ENCODE measurements at places on chromosomes 4 and X. TPM values are rescaled to one million over a fixed set of nuclear protein-coding genes. Genes with fewer than 3 reads are reported as not detected.

SGMS2 gene
- total RNA-seq = not detected

CLDN22 gene
- total RNA-seq = not detected

RPL9 gene
- 2,977 TPM for total RNA-seq

FIP1L1 gene
- 56.9 TPM for total RNA-seq

CTAG1B gene
- total RNA-seq = not detected

TLR6 gene
- total RNA-seq = 0.31 TPM

GPRIN3 gene
- 32.1 TPM for total RNA-seq

IBSP gene
- not detected for total RNA-seq

LPAR4 gene
- total RNA-seq = not detected

H2AZ1 gene
- 99.6 TPM for total RNA-seq

TMPRSS11D gene
- total RNA-seq = not detected
